ENCODE measurements at places on chromosomes 16 and 17.

DNA sequence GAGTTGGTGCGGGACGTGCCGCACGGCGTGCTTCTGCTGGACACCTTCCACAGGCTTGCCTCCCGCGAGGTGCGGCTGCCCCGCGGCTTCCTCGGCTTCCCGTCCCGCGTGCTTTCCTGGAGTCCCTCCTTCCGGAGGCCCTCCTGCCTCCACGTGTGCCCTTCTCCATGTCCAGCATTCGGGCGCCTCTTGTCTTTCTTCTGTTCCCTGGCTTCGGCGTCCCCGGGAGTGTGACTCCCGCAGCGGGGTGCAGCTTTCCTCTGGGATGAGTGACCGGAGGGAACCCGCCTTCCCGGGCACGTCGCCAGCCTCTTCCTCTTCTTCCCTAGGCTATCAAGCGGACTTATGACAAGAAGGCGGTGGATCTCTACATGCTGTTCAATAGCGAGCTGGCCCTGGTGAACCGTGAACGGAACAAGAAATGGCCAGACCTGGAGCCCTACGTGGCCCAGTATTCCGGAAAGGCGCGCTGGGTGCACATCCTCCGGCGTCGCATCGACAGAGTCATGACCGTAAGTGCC is 23.0 kb downstream of the DNAH2 start:
- no peak for DNase-seq

GRCh38 chr16:2833776-2834175 is 3.7 kb downstream of the ZG16B start:
- no peak for DNase-seq

DNA sequence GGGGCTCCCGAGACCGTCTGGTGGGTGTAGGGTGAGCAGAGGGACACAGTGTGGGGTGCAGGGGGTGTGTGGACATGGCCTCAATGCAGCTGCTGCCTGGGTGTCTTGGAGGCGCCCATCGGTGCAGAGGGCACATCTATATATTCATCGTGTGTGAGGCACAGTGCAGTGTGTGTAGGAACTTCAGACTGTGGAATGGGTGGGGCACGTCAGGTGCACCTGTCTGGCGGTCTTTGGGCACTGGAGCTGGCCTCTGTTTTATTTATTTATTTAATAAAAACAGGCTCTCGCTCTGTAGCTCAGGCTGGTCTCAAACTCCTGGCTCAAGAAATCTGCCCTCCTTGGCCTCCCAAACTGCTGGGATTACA is 16.8 kb downstream of the LASP1 start:
- no peak for DNase-seq

- no peak for DNase-seq
These were observed 74.3 kb downstream of the SSH2 start for GRCh38 chr17:29855686-29856085.

- no peak for DNase-seq
These were observed 45.2 kb downstream of the RND2 start for GRCh38 chr17:43070257-43070656.

DNA sequence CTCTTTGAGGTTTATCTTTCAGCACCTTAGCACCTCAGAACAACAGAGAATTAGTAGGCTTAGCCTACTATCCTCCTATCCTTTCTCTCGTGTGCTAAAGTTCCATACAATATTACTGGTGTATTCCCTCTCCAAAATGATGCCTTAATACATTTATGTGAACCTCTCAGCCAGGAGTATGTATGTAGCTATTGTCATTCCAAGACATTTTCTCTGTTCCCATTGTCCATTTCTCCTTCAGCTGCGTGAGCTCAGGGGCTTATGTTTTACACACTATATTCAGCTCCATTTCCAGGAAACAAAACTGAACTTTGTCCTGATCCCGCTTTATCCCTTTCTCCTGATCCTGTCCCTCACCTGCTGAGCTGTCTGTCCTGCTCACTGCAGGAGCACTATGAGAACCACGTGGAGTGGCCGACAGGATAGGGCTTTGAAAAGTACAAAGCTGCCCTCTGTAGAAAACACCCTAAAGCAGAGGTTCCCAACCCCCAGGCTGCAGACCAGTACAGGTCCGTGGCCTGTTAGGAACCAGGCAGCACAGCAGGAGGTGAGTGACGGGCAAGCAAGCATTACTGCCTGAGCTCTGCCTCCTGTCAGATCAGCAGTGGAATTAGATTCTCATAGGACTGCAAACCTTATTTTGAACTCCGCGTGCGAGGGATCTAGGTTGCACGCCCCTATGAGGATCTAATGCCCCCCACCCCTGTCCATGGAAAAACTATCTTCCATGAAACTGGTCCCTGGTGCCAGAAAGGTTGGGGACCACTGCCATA is 55.7 kb downstream of the CENPV start:
- no peak for DNase-seq

DNA sequence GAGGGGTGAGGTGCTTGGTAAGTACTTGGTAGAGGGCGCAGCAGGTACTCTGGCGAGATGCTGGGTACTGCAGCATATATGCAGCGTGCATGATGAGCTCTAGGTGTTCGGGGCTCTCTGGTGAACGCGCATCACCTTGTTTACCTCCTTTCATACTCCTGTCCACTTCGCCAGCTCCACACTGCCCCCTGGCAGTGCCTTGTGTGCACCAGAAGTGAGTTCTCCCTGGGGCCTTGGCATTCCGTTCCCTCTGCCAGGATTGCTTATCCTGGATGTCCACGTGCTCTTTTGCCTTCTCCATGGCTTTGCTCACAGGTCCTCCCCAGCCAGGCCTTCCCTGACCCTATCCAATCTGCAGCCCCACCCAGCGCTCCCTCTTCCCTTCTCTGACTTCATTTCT is 154.2 kb downstream of the MRM1 start:
- peak; percentile 36 for DNase-seq

GRCh38 chr16:17628983-17629382 is 158.2 kb upstream of the XYLT1 start:
- DNase-seq = no peak

GRCh38 chr17:48908853-48909394 is 717 bp downstream of the UBE2Z start:
- DNase-seq = peak; percentile 79

Measured in effector memory CD4-positive, alpha-beta T cell (primary cell).